ENCODE measurements at places on chromosomes 7 and 10. TPM values are rescaled to one million over a fixed set of nuclear protein-coding genes. Genes with fewer than 3 reads are reported as not detected.

DNA sequence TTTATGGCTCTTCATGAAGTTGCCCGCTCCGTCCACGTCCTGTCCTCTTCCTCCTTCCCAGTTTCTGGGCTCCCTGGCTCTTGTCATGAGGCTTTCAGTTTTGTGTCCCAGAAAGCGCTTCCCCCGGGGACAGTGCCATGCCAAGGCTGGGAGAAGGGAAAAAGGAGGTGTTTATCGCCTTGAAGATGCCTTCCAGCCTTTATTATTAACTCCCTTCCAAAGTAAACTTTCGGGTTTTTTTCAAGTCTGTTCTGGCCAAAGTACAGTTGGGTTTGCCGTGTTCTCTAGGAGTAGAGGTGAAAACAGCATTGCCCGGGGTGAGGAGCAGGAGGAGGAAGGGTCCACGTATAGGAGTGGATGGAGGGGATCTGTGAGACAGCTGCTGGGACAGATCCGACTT, 117.2 kb downstream of the CUX1 start:
- no peak for DNase-seq

DNAH11 gene
- polyA plus RNA-seq: 0.04 TPM

- no peak for DNase-seq
Measured at GRCh38 chr7:29405891-29406290, 157.7 kb upstream of the PRR15 start.

DNA sequence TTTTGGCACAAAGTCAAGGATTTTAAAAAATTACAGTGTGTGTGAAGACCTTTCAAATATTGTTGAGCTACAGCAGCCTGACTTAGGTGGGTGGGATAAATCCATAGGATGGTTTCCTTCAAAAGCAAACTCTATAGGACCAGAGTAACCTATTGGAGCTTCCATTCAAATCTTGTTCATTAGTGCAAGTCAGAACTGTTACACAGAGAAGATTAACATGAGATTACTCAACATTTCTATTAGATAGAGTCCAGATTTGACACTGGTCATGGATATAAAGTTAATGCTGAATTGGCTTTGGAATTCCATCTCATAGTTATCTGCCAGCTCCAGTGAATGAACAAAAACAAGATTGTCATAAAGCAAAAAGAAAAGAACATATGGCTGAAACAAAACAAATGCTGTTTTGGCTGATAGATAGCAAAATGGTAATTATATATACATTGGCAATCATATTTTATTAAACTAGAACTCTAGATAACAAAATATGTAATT, 129.6 kb upstream of the SEMA3A start:
- DNase-seq: no peak

GRCh38 chr10:72087392-72087968, 871 bp downstream of the SPOCK2 start:
- no peak for DNase-seq

- no peak for DNase-seq
Measured at GRCh38 chr10:60906411-60906810, 37.6 kb downstream of the RHOBTB1 start.

All from heart left ventricle (tissue), 16 donors.